Fibroblast of skin of back (primary cell): ENCODE measurements at places on chromosomes 2 and 18.

DNA sequence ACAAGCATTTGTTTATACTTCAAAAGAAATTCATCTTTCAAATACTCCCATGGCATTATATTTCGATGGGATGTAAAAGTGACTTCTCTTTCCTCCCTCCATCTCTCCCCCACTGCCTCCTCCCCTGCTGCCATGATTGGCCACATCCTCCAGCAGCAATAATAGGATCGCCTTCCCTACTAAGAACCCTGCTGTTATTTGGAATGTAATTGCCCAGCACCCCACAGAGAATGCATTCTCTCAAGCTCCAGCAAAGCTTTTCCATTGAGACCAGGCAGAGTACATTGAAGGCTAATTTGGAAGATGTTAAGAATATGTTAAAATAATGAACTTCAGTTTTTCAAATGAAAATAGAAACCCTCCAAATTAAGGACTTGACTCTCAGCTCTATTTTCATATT, 375.4 kb upstream of the ACVR2A start:
- no peak for DNase-seq

GRCh38 chr2:65710779-65711295, 278.4 kb upstream of the SPRED2 start:
- DNase-seq = peak; percentile 11

DNA sequence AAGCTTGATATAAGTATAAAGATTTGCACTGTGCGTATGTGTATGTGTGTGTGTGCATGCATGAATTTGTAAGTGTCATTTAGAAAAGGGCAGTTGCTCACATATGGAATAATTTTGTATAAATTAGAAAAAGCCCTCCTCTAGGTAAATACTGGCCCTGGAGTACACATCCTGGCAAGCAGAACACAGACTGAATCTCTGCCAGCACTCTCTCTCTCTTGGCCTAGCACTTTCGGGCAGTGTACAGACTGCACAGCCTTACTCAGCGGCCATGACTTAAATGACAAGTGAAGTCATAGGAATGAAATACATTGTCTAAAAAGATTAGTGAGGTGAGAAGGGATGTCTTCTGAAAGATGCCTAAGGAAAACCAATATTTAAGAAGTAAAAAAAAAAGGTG, 214.1 kb downstream of the RDH14 start:
- DNase-seq = no peak

GRCh38 chr2:1101982-1102590, 151.4 kb downstream of the SNTG2 start:
- no peak for DNase-seq
